Stimulated activated CD8-positive, alpha-beta memory T cell treated with anti-CD3 and anti-CD28 coated beads, Interleukin-7, amount 100 ng/mL, for 1 hour (primary cell): ENCODE measurements at places on chromosomes 4 and X.

DNA sequence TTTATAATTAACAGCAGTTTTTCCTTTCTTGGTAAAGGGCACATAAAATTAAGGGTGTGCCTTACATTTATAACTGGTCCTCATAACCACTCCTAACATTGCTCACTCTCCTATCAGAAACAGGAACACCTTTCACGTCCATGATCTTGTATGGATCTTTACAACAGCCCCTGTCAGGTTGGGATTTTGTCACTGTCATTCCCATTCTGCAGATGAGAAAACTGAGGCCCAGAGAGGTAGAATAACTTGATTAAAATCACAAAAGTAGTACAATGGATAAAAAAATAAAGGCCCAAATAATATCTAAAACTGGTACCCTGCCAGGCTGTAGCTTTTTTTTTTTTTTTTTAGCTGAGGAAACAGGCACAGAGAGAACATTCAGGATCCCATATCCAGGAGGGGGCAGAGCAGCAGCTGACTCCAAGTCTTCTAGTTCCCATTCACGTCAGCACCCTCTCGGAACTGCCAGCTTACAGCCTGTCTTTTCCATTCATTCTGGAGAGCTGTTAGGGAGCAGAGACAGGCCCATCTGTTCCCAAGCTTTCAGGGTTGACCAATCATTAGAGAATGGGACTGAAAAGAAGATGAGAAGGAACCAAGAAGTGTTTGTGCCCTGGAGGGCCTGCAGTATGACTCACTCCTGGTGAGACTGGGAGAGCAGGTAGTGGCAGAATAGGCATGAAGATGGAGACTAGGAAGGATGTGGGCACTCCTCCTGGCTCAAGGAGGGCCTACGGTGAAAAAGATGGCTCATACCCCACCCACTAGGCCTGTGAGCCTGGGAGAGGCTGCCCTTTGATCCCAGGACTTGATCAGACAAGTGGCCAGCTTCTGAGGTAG, 7.3 kb downstream of the SUV39H1 start:
- no peak for DNase-seq

GRCh38 chr4:15653864-15654592, 1.1 kb downstream of the FBXL5 start:
- no peak for DNase-seq

DNA sequence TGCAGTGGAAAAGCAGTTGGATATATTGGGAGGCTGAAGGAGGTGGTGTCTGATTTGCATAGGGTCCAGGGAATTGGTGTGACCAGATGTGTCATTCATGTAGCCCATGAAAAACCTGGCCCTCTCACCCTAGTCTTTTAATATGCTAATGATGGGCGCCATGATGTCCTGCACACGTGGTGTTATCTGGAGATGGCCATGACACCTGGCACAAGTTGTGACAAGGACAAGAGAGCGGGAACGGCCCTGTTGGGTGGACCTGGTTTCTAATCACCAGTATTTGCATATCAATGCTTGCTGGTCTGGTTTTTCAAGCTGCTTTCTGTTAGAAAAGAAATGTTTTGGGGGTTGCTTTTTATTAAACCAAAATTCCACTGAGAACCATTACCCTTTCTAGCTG, 87.4 kb downstream of the ZXDA start:
- no peak for DNase-seq

- no peak for DNase-seq
Observed at GRCh38 chr4:62058571-62058970, 858.4 kb downstream of the ADGRL3 start.

GRCh38 chr4:89069481-89069880, 12.5 kb upstream of the FAM13A start:
- DNase-seq: no peak

DNA sequence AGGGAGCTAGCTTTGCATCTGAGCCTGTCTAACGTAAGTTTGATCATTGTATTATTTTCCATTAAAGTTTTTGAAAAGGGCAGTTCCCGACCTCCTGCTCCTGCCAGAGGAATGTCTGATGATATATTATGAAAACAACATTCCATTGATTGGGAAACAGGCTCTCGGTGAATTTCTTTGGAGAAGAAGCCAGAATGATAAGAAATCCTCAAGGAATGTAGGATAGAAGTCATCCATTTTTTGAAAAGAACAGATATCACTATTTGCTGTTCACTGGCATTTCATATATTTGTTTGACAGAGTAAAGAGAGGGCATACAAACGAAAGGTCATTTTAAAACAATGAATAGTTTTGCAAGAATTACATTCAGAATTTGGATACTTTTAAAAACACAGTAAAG, 781.0 kb upstream of the HTR2C start:
- no peak for DNase-seq

DNA sequence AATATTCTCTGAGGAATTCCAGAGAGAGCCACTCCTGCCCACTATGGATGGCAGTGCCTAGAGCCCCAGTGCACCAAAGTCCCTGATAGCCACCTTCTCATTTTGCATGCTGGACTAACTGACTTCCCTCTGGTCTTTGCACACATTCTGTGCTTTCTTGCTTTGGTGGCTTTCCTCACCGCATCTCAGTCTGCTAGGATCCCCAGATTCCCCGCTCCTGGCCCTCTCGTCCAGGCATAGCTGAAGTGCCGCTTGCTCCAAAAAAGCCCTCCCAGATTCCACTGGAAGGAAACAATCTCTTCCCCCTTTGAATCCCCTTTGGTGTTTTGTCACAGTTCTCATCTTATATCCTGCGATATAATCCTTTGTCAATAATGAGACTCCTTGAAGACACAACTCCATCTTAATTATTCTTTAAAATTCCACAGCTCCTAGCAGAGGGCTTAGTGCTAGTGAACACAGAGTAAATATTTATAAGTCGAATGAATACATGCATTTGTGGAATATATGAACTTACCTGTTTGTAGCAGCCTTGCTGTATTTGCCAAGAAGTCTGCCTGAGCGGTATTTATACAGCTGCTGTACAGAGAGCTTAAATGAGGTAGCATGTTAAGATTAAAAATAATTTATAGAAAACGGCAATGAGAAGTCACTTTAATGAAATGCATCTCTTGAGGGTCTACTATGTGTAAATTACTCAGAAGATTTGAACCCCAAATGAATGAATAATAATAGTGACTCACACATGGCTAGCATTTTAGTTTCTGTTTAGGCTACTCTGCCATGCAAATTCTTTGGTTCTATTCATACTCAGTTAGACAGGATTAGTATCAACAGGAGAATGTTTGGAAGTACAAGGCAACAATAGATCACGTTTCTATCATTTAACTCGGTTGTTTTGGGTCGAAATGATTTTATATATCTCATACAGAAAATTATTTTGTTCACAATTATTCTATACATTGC, 421.9 kb upstream of the TENM3 start:
- no peak for DNase-seq

DNA sequence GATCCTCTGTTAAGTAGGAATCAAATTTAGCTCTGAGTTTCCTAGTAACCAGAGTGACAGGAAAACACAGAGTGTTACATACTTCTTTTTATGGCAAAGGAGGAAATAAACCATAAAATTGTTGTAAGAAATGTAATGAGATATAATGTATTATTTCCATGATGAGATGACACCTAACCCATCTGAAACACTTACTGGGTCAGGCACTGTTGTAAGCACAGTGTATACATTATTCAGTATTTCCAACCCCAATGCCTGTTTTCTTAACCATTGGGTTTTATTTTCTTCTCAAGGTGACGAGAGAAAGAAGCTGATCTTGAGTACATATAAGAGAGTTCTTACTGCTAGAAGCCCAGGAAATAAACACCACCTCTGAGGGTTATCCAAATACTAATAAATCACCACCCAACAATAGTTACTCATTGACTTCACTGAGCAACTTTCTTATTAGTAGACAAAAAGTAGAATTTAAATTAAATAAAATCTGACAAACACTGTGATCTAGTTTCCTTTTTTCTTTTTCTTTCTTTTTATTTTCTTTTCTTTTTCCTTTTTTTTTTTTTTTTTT, 4.2 kb upstream of the ENAM start:
- DNase-seq: no peak

GRCh38 chr4:153151535-153152455, 52.4 kb upstream of the TRIM2 start:
- no peak for DNase-seq

DNA sequence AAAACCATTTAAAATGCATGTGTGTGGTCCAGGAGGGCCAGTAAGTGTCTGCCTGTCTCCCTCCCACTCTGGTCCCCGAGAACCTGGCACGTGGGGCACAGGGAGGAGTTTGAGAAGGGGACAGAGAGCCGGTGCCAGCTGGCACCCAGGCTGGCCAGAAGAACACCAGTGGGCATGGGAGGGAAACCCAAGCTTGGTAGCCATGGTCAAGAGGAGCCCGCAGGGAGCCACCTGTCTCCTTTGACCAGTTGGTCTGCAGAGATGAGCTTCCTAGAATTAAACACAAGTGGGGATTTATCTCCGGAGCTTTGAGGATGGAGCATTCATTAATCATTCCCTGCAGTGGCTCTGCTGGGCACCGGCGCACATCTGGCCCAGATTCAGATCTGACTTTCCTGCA, 41.6 kb downstream of the HMX1 start:
- DNase-seq: no peak

GRCh38 chr4:19026281-19026680, 1004.7 kb upstream of the LCORL start:
- DNase-seq: no peak

- no peak for DNase-seq
Observed at GRCh38 chr4:105191621-105192210, 45.0 kb downstream of the TET2 start.
